GM12892 (cell line): ENCODE measurements at places on chromosomes 7 and 10.

- no peak for DNase-seq
Measured at GRCh38 chr10:95289003-95289920, 1.5 kb downstream of the PDLIM1 start.

- DNase-seq: no peak
Measured at GRCh38 chr7:40047661-40048060, 86.8 kb downstream of the MPLKIP start.

DNA sequence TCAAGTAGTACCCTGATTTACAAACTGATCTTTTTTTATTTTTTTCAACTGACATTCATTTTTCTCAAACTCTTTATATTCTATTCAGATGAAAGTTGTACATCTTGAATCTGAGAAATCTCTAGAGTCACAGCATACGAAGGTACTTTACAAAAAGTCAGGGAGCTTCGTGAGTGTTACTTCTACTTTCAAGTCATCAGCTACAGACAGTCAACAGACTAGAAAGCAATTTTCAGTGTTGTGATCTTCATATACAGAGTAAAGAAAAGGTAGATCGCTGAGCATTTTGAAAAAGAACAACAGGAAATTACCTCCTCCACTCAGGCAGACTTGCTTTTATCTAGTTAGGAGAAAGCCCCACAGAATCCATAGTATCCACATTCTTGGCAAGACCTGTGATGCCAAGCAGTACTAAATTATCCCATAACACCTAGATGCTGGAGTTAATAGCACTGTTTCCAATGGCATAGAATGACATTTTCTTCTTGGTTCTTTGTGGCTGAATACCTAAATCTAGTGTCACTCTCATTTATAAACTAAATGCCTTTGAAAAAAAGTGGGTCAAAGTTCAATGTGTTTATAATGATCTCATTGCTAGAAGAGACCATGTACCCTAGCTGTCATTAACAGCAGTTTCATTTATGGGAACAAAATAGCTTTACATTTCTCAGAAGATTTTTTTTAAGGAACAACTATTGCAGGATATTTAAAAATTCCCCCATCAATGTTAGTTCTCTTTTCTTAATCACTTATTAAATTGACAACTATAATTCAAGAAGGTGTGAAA lies 12.0 kb upstream of the ZNF800 start:
- DNase-seq: no peak

DNA sequence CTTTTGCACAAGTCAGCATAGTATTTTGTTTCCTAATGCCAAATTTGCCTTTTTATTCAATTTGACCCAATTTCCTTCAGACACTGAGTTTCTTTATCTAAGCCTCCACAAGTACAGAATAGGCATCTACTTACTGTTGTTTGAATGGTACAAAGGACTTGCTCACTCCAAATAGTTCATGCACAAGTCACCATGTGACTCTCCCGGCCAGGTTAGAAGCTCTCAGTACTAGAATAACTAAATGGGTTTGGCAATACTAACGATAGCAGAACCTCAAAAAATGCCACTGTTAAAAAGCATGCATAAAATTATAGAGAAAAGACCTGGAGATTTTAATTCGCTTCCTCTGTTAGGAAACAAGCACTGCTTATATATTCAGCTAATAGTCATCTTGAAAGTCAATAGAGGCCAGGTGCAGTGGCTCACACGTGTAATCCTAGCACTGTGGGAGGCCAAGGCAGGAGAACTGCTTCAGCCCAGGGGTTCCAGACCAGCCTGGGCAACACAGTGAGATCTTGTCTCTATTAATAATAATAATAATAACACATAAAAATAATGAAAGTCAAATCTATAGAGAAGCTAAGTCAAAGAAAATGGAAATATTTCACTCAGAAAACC lies 335.8 kb upstream of the MBL2 start:
- DNase-seq: no peak

GRCh38 chr7:116738378-116738777 lies 66.4 kb downstream of the MET start:
- no peak for DNase-seq

- DNase-seq: no peak
Measured at GRCh38 chr10:89122433-89123051, 84.6 kb downstream of the CH25H start.

GRCh38 chr7:40621592-40621998 lies 486.8 kb downstream of the SUGCT start:
- DNase-seq: no peak

- DNase-seq: no peak
Measured at GRCh38 chr7:4021413-4021812, 660.7 kb upstream of the FOXK1 start.

- no peak for DNase-seq
Measured at GRCh38 chr10:3324612-3325038, 152.0 kb upstream of the PITRM1 start.

DNA sequence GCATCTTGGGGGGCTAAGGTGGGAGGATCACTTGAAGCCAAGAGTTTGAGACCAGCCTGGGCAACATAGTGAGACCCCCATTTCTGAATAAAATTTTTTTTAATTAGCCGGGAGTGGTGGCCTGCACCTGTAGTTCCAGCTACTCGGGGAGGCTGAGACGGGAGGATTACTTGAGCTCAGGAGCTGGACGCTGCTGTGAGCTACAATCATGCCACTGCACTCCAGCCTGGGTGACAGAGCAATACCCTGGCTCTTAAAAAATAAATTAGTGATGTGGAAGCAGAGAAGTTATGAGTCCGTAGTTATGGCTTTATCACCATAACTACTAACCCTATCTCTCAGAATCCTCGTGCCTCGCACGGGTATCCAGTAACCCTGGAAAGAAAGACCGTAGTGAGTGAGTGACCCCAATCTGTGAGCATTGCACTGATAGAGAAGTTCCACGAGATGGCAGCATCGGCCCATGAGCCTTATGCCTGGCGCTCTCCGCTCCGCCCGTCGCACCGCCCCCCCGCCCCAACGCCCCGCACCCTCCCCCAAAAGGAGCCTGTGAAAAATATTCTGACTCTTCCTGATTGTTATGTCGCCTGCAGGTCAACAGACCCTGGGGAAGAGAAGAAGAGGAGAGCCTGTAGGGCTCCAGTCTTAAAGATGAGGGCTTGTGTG lies 4.9 kb upstream of the SLC29A3 start:
- peak; percentile 53 for DNase-seq

- DNase-seq: no peak
Measured at GRCh38 chr10:351770-352334, 216.6 kb downstream of the ZMYND11 start.

GRCh38 chr7:75813781-75814236 lies at the start of gene CCL24:
TSS of gene CCL24 (minus strand) at chr7:75813806. CDS start at chr7:75813715, 91 bp downstream.
- DNase-seq: no peak

GRCh38 chr10:26438534-26439341 lies 597 bp downstream of the APBB1IP start:
- DNase-seq: peak; percentile 49

- DNase-seq: no peak
Measured at GRCh38 chr7:7564323-7564780, 2.3 kb upstream of the MIOS start.

- no peak for DNase-seq
Measured at GRCh38 chr7:51774178-51774577, 457.6 kb upstream of the COBL start.

DNA sequence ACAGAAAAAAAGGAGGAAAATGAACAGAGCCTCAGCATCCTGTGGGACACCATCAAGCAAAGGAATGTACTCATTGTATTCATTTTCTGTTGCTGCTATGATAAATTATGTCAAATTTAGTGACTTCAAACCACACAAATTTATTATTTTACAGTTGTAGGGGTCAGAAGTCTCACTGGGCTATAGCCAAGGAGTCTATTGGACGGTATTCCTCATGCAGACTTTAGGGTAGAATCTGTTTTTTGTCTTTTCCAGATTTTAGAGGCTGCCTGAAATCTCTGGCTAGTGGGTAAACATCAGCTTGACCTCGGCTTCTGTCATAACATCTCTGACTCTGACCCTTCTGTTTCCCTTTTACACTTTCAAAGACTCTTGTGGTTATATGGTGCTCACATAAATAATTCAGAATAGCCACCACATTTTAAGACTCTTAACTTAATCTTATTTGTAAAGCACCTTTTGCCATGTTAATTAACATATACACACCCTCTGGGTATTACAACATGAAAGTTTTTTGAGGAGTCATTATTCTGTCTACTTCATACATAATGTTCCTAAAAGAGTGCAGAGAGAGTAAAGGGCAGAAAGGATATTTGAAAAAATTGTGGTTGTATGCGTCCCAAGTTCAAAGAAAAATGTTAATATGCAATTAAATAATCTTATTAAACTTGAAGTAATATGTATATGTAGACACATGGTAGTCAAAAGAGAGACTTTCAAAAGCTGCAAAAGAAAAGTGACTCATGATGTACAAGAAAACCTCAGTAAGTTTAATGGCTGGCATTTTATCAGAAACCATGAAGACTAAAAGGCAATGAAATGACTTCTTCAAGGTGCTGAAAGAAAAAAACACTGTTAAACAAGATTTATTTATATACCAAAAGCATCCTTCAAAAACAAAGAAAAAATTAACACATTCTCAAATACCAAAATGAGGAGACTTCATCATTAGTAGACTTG lies 70.8 kb upstream of the MEOX2 start:
- DNase-seq: no peak

DNA sequence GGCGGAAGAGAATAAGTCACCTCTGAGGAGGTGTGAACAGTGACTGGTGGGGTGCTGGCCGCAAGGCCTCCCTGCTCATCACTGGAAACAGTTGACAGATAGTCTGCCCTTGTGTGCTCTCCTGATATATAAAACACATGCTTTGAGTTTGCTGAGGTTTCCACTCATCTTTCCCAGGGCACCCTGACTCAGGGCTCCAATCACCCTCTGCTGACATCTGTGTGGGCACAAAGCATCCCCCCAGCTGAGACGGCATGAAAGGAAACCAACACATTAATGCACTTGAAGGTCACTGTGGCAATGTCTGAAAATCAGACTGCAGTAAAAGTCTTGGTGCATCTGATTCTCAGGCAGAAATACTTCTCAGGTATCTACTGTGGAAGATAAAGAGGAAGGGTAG lies 49.8 kb downstream of the EPDR1 start:
- no peak for DNase-seq

DNA sequence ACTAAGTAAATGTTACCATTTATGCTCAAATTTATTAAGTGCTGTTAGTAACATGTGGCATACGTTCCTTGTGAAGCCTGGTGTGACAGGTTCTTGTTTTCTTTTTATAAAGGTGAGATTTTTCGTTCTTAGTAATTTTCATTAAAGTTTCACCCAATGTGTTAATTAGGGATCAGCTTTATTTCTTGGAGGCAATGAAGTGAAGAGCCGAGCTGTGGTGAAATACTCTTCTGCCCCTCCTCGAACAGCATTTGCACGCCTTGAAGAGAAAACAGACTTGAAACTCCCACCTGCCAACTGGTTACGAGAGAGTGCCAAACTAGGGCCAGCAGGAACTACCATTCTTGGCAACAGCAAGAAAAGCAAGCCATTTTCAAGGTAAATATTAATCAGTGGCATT lies 1.5 kb downstream of the EDRF1 start:
- no peak for DNase-seq

DNA sequence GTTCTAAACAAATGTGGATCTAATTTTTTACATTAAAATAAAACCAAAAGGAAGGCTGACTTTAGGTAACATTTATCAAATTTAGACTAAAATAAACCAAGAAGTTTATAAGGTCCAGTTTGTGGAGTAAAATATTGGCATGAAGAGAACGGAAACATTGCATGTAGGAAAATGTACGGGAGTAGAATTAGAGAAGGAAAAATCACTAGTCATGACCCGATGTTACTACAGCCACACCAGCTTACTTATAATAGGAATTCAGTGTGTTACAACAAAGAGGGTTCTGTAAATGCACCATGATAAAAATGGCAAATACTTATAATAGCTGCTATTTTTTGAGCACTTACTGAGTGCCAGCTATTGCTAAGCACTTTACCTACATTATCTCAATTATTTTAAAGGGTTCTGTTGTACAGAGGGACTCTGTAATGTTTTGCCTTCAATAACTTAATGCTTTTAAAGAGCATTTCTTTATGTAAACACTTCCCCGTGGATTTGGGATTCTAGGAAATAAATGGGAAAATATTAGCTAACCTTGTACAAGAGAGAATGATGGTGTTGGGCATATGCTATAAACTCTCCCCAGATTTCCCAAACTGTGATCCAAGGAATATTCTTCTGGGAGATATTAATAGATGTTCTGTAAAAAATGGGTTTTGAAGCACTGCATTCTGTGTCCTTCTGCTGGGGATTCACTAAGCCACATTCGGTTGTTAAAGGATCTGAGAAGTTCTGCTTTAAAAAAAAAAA lies 296.7 kb downstream of the BBS9 start:
- no peak for DNase-seq

DNA sequence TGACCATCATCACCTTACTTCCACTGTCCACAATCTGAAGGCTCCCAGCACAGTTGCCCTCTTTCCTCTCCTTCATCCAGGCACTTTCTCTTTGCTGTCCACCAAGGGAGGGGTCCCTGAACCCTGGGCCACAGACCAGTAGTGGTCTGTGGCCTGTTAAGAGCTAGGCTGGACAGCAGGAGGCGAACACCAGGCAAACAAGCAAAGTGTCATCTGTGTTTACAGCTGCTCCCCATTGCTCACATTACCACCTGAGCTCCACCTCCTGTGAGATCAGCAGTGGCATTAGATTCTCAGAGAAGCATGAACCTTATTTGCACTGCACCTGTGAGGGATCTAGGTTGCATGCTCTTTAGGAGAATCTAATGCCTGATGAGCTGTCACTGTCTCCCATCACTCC lies 27.7 kb downstream of the FZD1 start:
- no peak for DNase-seq

GRCh38 chr7:17769918-17770317 lies 170.4 kb downstream of the SNX13 start:
- peak; percentile 5 for DNase-seq

- DNase-seq: no peak
Measured at GRCh38 chr10:974785-975074, 13.5 kb upstream of the GTPBP4 start.

DNA sequence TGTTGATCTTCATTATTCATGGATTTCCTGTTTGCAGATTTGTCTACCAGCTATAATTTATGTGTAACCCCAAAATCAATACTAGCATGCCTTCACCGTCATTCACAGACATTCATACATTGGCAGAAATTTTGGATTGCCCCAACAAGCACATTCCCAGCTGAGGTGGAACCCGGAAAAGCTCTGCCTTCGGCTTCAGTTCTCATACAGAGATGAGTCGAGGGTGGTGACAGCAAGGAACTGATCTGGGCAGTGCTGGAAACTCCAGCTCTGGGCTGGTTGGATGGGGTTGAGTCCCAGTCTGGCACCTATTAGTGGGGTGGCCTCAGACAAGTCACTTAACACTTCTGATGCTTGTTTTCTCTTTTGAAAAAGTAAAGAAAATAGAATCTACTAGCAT lies 267.5 kb downstream of the SNX13 start:
- no peak for DNase-seq

DNA sequence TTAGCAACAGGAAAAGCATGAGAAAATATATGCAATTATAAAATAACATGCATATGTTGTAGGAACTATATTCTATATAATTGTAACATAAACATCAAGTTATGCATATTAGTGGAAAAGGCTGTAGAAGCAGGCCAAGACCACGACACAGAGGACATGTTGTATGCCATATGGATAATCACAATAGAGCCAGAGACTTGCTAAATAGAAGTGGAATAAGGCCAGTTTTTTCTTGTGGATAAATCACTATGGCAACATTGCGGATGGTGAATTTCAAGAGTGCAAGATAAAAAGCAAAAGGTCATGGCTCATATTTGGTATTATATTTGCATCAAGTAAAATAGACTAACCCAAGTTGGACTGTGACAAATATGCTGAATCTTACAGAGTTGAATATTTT lies 93.0 kb downstream of the PCDH15 start:
- no peak for DNase-seq
